ENCODE measurements at places on chromosomes 3 and 15.

GRCh38 chr15:63294359-63294758, 17.0 kb downstream of the APH1B start:
- DNase-seq: no peak

DNA sequence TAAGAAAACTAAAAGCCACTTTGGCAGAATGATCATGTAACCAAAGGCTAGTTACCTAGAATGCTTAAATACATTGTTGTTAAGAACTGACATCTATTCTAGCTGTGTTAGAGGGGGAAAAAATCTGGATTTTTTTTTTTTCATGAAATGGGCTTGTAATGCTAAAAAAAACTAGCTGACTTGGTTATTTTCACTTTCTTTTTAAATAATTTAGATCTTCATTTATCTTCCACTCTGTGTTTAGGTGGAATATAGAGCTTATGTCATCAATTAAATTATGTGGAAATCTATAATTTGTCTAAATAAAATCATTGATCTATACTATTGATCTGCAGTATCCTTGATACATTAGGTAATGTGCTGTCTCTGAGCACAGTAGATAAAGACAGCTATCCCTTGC, 217.4 kb downstream of the TCF12 start:
- DNase-seq: no peak

GRCh38 chr15:55257012-55257670, 32.5 kb downstream of the RAB27A start:
- no peak for DNase-seq

DNA sequence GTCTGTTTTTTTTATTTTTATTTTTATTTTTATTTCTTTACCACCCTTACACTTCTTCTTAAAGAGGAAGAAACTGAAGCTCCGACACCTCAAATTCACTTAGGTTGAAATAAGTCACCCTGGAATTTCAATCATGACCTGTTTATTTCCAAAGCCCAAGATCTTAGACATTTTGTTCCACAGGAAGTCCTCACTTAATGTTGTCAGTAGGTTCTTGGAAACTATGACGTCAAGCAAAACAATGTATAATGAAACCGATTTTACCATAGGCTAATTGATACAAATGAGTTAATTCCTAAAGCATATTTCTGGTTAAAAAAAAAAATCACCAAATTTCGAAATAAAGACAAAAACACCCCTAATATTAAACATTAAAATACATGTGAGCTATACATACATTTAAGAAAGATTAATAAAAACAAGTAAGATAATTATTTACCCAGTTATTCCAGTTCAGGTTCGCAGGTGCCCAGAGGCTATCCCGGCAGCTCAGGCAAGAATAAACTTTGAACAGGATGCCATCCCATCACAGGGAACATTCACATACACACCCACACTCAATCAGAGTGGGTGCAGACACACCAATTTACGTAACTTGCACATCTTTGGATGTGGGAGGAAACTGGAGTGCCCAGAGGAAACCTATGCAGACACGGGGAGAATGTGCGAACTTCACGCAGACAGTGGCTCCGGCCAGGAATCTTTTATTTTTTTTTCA, 391.0 kb downstream of the RAP2B start:
- DNase-seq: no peak

- no peak for DNase-seq
Measured at GRCh38 chr3:22106213-22106896, 355.3 kb upstream of the ZNF385D start.

DNA sequence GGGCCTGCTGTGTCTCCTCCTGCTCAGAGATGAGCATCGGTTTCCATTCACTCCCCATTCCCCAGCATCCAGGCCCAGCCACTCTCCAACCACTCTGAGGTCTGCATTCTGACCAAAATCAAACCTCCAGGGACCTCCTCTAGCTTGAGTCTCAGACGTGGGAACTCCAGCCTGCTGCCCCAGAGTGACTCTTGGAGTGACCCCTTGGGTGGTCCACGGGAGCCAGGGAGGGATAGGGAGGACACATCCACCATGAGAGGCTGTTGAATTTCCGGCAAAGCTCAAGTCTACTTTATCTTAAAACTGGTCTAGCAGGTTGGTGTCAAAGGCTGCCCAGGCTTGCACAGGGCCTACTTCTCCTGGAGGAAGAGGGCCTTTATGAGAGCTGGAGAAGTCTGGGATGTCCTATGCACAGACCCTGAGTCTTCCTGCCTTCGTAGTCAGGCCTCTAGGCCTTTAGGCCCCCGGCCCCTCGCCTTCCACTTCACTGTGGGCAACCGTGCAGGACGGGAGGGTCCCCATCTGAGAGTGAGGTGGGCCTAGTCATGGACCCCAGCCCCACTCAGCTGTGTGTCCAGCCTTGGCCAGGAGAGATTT, 8.9 kb downstream of the CISH start:
- no peak for DNase-seq

GRCh38 chr3:57971975-57972374, 36.2 kb upstream of the FLNB start:
- DNase-seq: no peak

DNA sequence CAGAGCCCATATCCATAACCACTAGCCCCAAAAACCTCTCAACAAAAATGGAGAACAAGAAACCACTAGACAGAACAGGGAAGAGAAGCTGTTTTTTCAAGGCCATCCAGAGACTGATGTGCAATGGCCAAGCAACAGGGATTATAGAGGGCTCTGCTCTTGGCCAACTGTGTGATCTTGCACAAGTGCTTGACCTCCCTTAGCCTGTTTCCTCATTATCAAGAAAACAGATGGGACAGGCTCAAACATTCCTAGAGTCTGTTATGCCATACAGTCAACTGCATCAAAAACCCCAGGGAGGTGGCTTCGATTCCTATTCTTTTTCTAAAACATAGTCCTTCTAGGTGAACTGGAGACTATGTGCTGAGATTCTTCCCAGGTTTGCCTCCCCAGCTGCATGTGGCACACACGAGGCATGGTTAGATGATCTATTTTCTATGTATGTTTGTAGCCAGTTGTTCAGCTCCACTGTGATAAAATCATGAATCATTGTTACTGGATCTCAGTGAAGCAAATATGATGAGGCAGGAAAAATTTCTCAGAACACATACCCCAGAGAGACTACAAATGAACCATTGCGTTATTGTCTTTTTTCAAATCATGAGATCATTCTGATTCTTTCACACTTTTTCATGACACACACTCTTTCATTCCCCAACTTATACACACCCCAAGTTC, 132.9 kb upstream of the TGFBR2 start:
- DNase-seq: no peak

- no peak for DNase-seq
Measured at GRCh38 chr3:119559441-119559963, at the start of gene CD80. Gene CD80, minus strand, starts transcription at chr3:119559614. Its CDS starts 1,886 bp downstream, at chr3:119557728.

DNA sequence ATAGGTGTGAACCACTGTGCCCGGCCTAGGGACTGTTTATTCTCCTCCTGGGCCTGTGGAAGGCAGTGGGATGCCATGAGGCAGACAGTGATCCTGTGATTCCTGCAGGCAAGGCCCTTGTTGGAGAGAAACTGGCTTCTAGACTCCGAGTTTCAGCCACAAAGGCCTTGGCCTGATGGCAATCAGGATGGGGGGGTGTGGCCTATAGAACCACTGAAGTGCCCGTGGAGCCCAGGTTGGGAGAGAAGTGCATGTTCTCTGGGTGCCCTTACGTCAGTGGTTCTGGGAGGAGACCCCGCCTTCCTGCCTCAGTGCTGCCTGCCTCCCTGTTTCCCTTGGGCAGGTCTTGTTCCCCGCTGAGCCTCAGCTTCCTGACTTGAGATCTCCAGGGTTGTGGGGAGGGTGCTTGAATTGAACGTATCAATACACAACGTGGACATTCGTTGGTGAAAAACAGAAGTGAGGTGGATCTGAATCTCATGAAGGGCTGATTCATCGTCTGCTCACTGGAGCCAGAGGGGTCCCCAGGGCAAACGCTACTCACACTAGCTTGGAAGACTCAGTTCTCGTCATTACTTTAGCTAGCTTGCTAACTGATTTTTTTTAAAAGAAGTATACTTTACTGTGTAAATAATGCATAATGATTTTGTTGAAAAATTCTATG, 31.8 kb downstream of the IRAK2 start:
- DNase-seq: no peak

- DNase-seq: no peak
Measured at GRCh38 chr3:195238081-195238571, 32.8 kb downstream of the XXYLT1 start.

DNA sequence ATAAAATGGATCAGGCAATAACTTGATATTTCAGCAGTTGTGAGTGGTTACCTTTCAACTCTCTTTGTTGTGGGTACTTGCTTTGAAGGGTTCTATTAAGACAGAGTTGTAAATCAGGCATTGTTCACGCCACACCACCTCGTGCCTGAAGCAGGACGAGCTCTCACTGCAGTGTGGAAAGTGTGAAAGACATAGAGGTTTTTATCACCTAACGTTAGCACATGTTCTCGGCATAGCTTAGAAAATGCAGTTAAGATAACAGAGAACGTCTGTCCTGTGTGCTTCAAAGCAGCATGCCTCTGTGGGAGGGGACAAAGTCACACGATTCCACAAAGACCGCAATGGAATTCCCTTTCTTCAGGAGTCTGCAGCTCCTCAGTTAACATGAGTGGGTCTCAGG, 7.8 kb downstream of the ADAMTS17 start:
- DNase-seq: no peak

GRCh38 chr3:58521917-58522631, 14.9 kb downstream of the ACOX2 start:
- no peak for DNase-seq

DNA sequence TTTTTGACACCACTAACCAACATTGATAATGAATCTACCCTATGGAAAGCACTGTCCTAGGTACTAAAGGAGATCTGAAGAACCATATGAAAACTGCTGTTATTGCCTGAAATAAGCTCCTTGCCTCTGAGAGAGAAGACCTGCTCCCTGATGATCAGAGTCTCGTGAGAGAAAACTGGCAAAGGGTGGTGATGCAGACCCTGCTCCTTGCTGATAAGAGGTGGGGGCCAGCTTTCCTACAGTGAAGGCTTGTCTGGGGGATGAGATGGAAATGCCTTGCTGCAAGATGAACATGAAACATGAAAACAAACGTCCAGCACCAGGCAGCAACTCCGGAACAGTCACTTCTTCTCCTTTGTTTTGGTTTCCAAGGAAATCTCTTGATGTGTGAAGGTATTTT, 31.9 kb downstream of the RASGRP1 start:
- DNase-seq: no peak

GRCh38 chr3:23662079-23662617, 143.6 kb upstream of the UBE2E1 start:
- no peak for DNase-seq

DNA sequence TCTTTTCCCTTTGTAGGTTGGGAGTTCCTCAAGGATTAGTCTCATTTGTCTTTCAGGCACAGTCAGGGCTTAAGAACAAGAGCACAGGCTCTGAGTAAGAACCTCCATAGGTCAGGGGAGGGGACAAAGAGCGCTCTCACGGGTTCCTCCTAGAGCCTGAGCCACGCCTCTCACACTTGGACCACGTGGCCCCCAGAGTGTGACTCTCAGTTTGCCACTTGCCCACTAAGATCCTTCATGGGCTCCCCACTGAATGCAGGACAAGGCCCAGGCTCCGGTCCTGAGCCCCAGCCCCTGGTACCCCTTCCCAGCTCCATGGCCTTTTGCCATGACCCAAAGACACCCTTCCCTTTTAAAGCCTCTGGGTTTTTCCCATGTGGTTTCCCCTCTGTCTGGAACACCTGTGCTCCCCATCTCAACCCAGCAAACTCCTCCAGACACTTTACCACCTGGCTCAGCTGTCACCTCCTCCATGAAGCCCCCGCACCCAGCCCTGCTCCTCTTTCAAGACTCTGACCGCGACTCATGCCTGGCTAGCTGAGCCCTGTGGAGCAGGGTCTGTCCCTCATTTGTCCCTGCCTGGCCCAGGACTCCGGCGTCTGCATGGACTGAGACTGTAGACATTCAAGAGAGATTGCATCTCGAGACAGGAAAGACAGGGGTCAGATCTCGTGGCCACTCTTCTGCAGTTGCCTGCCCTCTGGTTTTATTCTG, 32.7 kb downstream of the IQSEC1 start:
- DNase-seq: no peak

DNA sequence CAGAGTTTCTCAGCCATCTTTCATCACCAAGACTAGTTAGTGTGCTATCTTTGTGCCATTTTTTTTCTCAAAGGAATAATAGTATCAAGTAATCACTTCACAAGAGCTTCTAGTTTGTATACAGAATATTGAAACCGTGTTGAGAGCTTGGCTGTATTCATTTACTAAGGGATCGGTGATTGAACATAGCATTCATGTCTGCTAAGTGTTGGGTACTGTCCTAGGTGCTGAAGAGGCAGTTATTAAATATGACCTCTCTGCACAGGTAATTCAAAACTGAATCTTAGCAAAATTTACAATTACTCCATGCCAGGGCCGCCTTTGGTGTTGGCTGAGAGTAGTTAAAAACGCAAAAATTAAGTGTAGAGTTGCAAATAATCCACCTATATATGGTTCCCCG, 355.3 kb upstream of the RORA start:
- no peak for DNase-seq

DNA sequence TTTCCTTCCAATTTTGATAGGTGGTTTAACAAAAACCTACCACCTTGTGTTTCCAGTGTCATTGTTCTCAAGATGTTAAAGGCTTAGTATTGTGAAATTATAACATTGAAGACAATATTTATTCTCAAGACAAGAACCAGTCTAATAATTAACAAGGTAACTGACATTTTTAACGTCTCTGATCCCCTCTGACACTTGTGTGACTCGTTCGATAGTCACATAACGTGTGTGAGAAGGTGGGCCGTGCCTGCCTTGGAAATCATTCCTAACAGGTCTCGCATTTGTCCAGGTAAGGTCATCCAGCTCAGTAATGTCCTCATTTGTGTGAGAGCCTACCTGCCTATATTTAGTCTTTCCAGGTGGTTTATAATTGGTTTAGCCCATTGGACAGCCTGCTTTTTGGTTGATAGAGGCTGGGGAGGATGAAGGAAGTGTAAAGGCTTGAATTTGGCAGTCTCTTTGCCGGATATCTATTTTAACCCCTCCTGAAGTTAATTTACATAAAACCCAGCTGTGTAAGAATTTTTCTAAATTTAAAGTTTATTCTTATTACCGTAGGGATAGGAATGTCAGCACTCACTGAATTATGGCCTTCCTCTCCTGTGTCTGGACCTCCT, 94.4 kb downstream of the AKAP13 start:
- no peak for DNase-seq

DNA sequence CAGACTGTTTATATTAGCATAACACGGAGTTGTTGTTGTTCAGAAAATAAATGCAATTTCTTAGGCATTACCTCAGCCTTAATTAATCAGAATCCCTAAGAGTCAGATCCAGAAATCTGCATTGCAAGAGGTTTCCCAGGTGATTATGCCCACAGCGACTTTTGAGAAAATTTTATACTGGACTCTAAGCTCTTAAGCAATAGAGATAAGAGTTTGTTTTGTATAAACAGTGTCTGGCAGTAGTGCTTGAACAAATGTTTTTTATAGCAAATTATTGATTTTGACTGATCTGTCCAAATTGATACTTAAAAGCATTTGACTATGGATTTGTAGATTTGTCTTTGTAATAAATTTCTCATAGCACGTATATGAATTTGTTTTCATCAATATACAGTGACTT, 92.8 kb downstream of the ZBBX start:
- DNase-seq: no peak
